Foreskin keratinocyte (primary cell): ENCODE measurements at places on chromosomes 2 and 18. TPM values are rescaled to one million over a fixed set of nuclear protein-coding genes. Genes with fewer than 3 reads are reported as not detected.

- DNase-seq = peak; percentile 17
Measured at GRCh38 chr2:25481381-25482300, 139.9 kb upstream of the DNMT3A start.

DNA sequence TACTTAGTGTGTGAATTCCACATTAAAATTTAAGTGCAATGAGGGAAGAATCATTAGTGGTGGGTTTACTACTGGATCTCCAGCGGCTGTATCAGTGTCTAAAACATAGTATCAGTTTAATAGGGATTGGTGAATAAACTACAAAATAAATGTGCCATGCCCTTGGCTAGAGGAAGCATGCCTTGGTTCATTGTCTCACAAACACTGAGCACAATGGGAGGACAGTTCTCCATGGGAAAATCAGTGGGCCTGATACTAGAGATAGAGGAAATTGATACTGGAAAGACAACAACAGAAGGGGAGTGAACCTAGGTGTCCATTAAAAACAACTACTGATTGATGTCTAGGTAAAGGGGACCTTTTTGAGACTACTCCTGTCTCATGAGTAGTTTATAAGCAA lies 971.6 kb downstream of the SUCLG1 start:
- no peak for DNase-seq

- no peak for DNase-seq
Measured at GRCh38 chr2:176614049-176614448, 344.8 kb downstream of the MTX2 start.

DNA sequence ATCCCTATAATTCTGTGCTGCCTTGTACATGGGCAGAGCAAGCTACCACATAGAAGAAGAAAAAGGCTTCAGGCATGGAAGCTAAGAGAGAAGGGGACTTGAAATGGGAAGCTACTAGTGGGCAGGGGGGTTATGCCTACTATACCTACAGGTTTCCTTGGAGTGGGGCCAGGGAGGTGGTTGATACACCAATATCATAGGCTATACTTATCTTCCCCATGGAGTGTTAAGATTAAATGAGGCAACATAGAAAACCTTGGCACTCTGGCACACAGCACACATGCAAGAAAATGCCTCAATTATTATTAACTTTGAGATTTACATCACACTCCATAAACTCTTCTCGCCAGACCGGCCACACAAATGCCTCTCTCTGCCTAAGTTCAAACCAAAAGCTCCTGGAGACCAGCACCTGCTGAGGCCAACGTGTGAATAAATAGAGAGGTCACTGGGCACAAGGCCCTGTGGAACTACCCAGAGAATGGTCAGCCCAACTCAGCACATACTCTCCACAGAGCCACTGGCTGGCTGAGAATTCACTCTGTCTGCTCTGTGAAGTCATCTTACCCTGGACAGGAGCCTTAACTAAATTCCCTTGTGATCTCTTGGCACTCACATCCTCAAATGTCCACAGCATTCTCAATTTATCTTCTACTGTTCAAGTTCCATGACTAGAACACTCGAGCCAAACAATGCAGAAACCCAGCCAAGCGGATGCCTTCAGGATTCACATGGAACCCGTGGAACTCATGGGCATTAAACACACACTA lies 498.7 kb downstream of the BCL11A start:
- DNase-seq = no peak

CSRNP3 gene
- total RNA-seq = 1.0 and 1.5 TPM in 2 replicates
